ENCODE measurements at places on chromosomes 11 and 22. TPM values are rescaled to one million over a fixed set of nuclear protein-coding genes. Genes with fewer than 3 reads are reported as not detected.

VPREB1 gene
- not detected for total RNA-seq

KDM4D gene
- total RNA-seq = 1.4 TPM

CSRP3 gene
- not detected for total RNA-seq

HEPHL1 gene
- total RNA-seq = not detected

RAB39A gene
- 0.29 TPM for total RNA-seq

MICAL2 gene
- total RNA-seq = 220 TPM

ROBO4 gene
- total RNA-seq = not detected

OOSP4A gene
- not detected for total RNA-seq

DNA sequence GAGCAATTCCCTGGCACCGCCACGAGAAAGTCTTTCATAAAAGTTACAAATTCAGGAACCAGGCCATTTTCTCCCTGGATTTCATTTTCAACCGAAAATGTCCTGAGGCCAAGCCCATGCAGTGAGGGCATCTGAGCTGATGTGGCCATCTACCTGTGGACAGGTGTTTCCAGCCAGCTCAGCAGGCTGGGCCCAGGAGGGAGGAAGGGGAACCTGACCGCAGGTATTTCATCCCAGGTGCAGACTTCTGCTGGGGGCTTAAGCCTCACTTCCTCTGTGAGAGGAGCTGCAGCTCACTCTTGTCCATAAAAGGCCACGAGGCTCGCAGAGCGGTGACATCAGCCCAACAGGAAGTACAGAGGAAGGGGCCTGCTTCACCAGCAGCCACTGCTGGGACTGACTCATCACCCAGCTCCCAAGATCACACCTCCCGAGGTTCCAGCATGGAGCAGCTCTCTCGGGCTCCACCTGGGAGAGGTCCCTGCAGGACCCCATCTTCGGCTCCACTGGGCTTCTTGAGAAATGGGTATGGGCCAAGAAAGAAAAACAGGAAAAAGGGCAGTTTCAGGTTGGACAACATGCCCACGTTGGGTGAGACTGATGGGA, 56.4 kb downstream of the MYH9 start:
- peak; percentile 90 for DNase-seq

- DNase-seq = no peak
Observed at GRCh38 chr11:111097191-111097590, 148.3 kb upstream of the POU2AF2 start.

- no peak for DNase-seq
Observed at GRCh38 chr11:91174193-91174592, 951.3 kb upstream of the CHORDC1 start.

- DNase-seq = no peak
Observed at GRCh38 chr11:134578807-134579723, 167.0 kb upstream of the B3GAT1 start.

DNA sequence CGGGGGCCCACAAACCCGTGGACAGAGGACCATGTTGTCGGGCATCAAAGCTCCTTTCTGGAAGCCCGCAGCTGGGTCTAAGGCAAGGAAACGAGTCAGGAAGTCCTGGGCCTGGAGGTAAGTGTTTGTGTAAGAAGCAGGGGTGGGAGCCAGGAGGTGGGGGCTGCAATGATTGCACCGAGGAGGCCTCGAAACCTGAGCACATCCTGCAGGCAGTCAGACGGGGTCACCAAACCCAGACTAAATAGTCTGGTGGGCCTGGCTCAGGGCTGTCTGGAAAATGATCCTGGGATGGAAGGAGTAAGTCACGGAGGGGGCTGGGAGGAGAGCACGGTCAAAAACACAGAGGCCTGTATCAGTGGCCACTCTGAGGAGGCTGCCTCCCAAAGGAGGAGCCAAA, 539.2 kb downstream of the MN1 start:
- no peak for DNase-seq

GRCh38 chr11:74870485-74870884, 78.4 kb downstream of the XRRA1 start:
- no peak for DNase-seq

DNA sequence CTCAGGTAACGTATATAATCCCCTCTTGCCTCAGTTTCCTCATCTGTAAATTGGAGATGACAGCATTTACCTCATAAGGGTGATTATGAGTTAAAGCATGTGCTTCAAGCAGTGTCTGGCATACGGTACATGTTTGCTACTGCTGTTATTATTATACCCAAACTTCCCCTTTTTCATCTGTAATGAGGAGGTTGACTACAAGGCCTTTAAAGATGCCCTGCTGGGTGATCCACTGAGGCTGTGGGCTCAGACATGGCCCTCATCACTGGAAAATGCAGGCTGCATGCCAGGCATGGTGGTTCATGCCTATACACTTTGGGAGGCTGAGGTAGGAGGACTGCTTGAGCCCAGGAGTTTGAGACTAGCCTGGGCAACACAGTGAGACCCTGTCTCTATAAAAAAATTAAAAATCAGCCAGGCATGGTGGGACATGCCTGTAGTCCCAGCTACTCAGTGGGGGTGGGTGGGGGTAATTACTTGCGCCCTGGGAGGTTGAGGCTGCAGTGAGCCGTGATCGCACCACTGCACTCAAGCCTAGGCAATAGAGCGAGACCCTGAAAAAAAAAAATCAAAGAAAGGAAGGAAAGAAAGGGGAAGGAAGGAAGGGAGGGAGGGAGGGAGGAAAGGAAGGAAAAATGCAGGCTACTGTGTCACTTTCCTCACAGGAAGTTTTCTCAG, 4.3 kb downstream of the PIK3IP1 start:
- no peak for DNase-seq

GRCh38 chr11:63813035-63813562, at the start of gene SPINDOC:
SPINDOC (plus strand) TSS chr11:63813456; CDS start chr11:63813687, 231 bp downstream.
- DNase-seq = peak; percentile 80

- DNase-seq = no peak
Observed at GRCh38 chr11:75147875-75148263, 3.0 kb upstream of the SLCO2B1 start.

- DNase-seq = no peak
Observed at GRCh38 chr22:47448231-47449223, 686.1 kb downstream of the TBC1D22A start.

DNA sequence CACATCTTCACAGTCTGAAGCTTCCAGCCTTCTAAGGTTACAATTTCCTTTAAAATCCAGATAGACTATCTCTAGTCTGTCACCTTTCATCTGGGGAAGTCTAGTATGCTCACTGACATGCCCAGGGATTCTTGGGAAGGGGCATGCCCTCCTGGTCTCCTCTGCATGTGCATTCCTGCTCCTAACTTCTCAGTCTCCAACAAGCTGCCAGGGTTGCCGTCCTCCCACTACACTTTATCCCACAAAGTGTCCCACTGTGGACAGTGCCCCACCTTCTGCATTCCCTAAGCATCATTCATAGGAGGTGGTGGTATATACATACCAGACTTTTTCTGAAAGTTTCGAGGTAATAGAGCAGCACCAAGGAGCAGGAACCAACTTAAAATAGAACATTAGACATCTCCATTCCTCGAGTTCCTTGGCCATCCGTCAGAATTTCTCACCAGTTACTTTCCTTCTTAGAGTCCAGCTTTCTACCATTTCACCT, 28.7 kb downstream of the EIF3F start:
- DNase-seq = peak; percentile 3

- no peak for DNase-seq
Observed at GRCh38 chr11:7910286-7910788, 20.7 kb downstream of the OR10A6 start.

DNA sequence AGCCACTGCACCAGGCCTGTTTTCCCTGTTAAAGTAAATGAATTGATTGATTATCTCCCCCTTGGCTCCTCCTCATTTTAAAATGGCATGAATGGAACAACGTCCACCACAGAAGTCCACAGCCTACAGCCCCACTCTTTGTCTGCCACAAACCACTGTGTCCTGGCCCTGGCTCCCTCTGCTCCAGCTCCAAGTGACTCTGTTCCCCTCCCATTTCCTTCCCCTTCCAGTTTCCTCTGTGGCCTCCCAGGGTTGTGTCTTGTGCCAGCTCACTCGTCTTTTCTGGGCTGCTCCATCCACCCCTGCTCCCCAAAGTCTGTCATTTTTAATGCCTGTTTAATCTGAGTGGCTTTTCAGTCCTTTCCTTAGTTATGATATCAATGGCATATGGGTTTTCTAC, 52.4 kb upstream of the CD5 start:
- peak; percentile 7 for DNase-seq

- DNase-seq = no peak
Observed at GRCh38 chr22:44524806-44525205, 26.8 kb upstream of the RTL6 start.

DNA sequence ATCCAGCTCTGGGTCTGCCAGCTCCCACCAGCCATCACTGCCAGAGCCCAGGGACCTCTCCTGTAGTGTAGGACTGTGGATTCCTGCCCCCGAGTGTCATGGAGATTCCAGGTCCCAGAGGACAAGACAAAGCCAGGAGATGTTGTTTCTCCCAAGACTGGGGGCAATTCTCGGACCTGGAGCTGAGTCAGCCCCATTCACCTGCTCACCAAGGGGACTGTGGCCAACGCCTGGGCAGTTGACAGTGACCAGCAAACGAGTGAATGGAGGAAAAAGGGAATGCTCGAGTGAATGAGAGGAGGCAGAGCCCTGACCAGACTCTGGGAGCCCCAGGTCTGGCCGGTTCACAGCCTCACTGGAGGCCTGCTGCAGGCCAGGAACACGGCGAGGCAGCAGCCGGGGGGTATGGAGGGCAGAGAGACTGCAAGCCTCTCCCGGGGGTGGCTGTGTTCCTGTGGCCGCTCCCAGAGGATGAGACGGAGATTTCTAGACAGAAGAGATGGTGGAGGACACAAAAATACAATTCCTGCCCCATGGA, 61.3 kb upstream of the PRR5 start:
- DNase-seq = no peak

DNA sequence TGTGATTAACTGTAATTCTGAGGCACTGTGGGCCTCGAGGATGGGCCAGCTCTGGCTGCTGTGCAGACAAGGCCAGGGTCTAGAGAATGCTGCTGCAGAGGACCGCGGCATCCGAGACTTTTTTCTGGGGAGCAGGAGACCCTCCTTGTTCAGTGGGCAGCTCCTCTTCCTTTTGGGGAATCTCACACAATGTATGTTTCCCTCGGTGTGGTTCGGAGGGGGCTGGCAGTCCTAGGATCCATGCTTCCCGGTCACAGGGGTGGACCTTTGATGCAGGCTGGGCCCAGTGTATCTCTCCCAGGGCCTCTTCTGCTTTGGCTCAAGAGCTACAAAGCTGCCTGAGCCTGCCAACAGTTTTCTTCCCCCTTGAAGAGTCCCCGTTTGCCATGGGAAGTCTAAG, 31.5 kb downstream of the MYEOV start:
- peak; percentile 3 for DNase-seq

DNA sequence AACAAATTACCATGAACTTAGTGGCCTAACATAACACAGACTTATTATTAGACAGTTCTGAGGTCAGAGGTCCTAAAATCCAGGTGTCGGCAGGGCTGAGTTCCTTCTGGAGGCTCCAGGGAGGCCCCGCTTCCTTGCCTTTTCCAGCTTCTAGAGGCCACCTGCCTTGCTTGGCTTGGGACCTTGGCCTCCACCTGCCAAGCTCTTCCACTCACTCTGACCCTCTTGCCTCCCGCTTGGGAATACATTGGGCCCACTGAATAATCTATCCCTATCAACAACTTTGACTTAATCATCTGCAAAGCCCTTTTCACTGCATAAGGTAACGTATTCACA, 3.2 kb upstream of the MS4A10 start:
- DNase-seq = no peak

GRCh38 chr11:131790586-131790985, 420.2 kb downstream of the NTM start:
- no peak for DNase-seq

DNA sequence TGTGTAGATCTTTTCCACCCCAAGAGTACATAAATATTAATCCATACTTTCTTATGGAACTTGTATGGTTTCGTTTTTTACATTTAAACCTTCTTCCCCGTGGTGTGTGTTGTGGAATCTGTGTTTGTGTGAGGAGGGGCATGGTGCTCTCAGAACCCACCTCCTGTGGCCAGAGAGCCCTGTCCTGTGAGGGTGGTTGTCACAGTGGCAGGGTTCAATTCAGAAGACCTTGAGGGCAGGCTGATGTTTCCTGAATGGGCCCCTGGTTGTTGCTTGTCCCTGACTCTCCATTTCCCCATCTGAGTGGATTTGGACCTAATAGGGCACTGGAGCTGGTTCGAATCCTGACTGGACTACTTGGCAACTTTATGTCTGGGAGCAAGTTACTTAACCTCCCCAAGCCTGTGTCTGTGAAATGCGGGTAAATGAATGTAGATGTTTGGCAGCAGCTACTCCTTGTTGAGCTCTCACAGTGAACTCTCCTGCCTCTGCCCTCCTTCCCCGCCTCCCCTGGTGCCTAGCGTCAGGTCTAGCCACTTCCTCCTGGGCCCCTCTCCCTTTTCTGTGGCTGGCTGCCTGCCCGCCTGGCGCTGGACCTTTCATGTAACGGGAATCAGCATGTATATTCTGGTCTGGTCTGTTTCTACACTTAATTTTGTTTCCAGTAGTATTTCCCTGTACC, 7.3 kb downstream of the NEAT1 start:
- DNase-seq = peak; percentile 71

DNA sequence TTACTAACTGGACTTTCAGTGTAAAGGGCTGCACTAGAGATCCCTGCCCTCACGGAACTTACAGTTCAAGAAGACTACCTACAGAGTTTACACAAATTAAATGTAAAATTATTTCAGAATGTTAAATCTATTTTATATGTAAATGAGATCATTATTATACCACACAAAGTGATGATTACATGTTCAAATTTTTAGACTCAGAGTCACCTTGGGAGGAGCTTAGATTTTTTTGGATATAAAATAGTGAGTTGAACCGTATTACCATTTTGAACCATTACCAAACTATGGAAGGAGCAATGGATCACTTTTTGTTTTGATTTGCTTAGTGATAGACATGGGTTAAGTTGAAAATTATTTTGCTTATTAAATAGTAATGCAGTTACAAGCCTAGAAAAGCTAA, 1.6 kb downstream of the IPO7 start:
- no peak for DNase-seq

- no peak for DNase-seq
Observed at GRCh38 chr11:103591554-103591953, 444.9 kb upstream of the DDI1 start.

- DNase-seq = no peak
Observed at GRCh38 chr22:36850056-36850455, 10.8 kb upstream of the NCF4 start.

- DNase-seq = no peak
Observed at GRCh38 chr11:66224226-66224855, 44.1 kb upstream of the RAB1B start.

GRCh38 chr22:49946612-49947295, 13.8 kb upstream of the PIM3 start:
- no peak for DNase-seq

- DNase-seq = no peak
Observed at GRCh38 chr11:50267851-50268250, 235.2 kb downstream of the OR4C45 start.

Data from activated CD4-positive, alpha-beta memory T cell treated with anti-CD3 and anti-CD28 coated beads for 36 hours (primary cell).